ENCODE measurements at places on chromosomes 1 and 21.
A peak's percentile ranks its signal among the peaks of the same experiment; 100 is the strongest.

GRCh38 chr1:152739841-152740240 lies 18.0 kb upstream of the KPRP start:
- no peaks in the 10 kb centered on the region for H3K4me1 ChIP-seq
- H3K4me3 ChIP-seq = no peak overlapping the region
- DNase-seq = no peak
- no peaks in the 10 kb centered on the region for H3K36me3 ChIP-seq

- DNase-seq = no peak
- no peaks in the 10 kb centered on the region for H3K36me3 ChIP-seq
- H3K4me1 ChIP-seq = peaks cover 11% of the 10 kb centered on the region
- H3K27me3 ChIP-seq = peaks cover 66% of the 10 kb centered on the region
- H3K27ac ChIP-seq = no peak overlapping the region
Observed at GRCh38 chr1:34165422-34165921, 442 bp upstream of the CSMD2 start.

GRCh38 chr1:239617731-239618130 lies 231.4 kb downstream of the CHRM3 start:
- DNase-seq = no peak
- H3K27me3 ChIP-seq = no peaks in the 10 kb centered on the region
- H3K4me3 ChIP-seq = no peak overlapping the region
- no peaks in the 10 kb centered on the region for H3K36me3 ChIP-seq

- peaks cover 7% of the 10 kb centered on the region for H3K27me3 ChIP-seq
- H3K4me3 ChIP-seq = peak overlapping the region; percentile 86
- H3K4me1 ChIP-seq = peaks cover 20% of the 10 kb centered on the region
Observed at GRCh38 chr1:202967684-202968281, 726 bp upstream of the CYB5R1 start.

DNA sequence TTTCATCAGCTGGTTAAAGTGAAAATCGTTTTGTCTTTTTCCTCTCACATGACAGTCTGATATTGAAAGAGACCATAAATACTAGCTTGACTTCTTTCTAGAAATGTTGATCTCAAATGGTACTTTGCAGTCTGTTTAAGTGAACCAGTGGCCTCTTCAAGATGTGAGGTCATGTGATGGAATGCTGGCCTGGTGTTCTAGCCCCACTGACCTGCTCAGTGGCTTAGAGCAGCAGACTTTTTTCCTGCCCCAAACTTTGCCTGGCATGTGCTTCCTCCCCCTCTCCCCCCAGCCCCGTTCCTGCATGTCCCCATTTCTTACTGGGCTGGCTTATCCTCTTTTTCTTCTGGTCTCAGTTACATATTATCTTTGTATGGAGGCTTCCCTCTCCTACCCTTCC lies 34.3 kb downstream of the ZYG11A start:
- no peak overlapping the region for H3K27ac ChIP-seq
- DNase-seq = no peak
- no peaks in the 10 kb centered on the region for H3K4me1 ChIP-seq
- no peaks in the 10 kb centered on the region for H3K36me3 ChIP-seq

GRCh38 chr1:30977105-30977504 lies 68.5 kb upstream of the SDC3 start:
- peaks cover 48% of the 10 kb centered on the region for H3K4me1 ChIP-seq
- peaks cover 75% of the 10 kb centered on the region for H3K36me3 ChIP-seq

DNA sequence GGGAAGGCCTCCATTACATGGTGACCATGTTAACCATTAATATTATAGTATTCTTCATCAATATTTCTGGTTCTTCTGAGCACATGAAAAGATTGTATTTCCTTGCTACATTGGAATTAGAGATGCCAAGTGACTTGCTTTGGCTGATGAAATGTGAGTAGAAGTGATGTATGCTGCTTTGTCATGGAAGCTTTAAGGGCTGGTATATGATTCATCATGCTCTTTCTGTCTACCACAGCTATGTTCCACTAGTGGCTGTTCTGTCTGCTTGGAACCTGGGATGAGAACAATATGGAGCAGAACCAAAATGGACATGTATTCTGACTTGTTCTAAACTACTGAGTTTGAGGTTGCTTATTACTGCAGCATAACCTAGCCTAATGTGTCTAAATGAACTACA lies 163.3 kb downstream of the TM2D1 start:
- H3K36me3 ChIP-seq = no peaks in the 10 kb centered on the region
- no peak overlapping the region for H3K4me3 ChIP-seq
- no peak for DNase-seq
- no peaks in the 10 kb centered on the region for H3K27me3 ChIP-seq
- H3K4me1 ChIP-seq = no peaks in the 10 kb centered on the region

DNA sequence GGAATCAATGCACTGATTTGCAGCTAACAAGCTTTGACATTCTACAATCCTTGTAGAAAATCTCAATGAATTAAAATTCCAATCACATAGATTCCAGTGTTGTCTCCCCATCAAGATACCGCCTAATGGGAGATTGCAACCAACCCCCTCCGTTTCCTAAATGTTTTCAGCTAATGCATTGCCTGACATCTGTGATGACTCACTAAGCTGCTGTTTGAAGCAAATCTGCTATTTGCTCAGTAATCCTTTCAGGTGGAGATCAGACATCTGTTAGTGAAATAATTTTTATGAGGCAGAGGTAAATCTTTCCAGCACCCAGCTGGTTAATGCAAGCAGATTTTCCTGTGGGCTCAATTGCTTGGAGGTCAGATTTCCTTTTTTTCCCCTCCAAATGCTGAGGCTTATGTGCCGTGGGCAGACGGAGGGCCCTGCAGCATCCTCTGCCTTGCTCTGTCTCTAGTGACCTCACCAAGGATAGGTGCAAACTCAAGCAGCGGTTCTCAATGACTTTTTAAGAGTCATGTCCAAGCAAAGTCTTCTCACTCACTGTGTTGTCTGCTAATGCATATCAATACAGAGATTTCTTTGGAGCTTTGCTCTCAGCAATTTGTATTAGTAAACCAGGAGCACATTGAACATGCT lies 91.1 kb upstream of the RAB3GAP2 start:
- H3K36me3 ChIP-seq = no peaks in the 10 kb centered on the region
- H3K4me3 ChIP-seq = no peak overlapping the region
- H3K4me1 ChIP-seq = no peaks in the 10 kb centered on the region
- no peak for DNase-seq
- no peak overlapping the region for H3K27ac ChIP-seq
- H3K27me3 ChIP-seq = peaks cover 4% of the 10 kb centered on the region

DNA sequence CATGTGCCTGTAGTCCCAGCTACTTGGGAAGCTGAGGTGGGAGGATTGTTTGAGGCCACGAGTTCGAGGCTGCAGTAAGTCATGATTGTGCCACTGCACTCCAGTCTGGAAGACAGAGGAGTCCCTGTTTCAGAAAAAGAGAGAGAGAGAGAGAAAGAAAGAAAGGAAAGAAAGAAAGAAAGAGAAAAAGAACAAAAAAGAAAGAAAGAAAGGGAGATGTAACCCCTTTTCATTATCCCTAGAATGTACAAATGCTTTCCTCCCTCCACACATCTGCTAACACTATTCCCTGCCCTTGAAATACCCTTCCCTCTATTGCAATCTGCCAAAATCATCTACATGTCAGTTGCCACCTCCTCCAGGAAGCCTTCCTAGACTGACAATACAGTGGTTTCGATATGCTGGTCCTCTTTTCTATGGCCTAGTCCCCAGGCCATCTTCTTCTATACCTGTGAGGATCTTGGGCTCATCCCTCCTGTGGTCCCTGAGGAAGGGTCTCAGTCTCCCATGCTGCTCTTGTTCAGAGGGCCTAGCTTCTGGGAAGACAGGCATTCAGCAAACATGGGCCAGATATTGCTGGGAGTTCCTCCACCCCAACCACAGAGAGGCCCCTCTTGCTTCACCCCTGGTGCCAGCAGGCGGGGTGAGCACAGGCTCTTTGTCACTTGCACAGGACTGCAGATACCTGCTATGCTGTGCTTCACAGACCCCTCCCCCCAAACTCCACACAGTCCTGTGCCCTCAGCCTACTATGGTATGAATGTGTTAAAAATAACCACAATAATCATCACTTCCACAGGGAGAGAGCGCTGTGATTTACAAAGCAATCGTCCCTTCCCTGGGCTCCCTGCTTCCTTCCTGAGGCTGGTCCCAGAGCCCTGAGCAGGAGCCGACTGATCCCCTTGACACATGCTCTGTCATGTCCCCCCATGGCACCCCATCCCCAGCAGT lies 14.1 kb downstream of the ADGRB2 start:
- H3K36me3 ChIP-seq = no peaks in the 10 kb centered on the region
- H3K27ac ChIP-seq = no peak overlapping the region
- H3K4me3 ChIP-seq = no peak overlapping the region
- peaks cover 3% of the 10 kb centered on the region for H3K27me3 ChIP-seq

DNA sequence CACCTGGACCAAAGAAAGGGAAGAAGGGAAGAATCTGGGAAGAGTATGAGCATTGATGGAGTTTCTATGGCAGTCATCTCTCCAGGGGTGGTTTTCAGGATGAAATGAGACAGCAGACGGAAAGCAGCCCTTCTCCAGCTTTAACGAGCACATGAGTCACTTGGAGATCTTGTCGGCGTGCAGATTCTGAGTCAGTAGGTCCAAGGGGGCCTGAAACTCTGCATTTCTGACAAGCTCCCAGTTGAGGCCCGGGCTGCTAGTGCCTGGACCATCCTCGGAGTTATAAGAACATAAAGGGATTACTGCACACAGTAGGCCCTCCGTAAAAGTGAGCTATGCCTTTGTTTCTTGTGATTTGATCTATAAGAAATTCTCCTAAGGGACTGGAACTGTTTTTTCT lies 17.6 kb downstream of the HSPG2 start:
- DNase-seq = no peak
- no peaks in the 10 kb centered on the region for H3K4me1 ChIP-seq
- H3K27ac ChIP-seq = no peak overlapping the region
- no peaks in the 10 kb centered on the region for H3K27me3 ChIP-seq
- H3K36me3 ChIP-seq = no peaks in the 10 kb centered on the region
- H3K4me3 ChIP-seq = no peak overlapping the region

DNA sequence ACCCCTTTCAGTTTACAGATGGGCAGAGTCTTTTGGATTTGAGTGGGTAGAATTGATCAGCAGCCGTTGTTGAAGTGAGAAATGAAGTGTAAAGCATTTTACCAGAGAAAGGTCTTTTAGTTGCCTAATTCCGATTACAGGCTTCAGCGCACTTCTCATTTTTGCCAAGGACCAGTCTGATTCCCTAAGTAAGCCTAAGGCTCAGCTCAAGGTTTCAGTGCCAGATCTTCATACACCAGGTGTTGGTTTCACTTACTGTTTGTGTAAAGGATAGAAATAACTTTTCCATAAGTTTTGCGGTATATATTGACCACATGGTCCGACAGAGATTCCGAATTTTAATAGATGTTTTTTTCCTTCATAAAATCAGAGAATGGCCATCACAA lies 83.9 kb upstream of the BMP8A start:
- H3K36me3 ChIP-seq = peaks cover 15% of the 10 kb centered on the region
- no peak for DNase-seq
- no peaks in the 10 kb centered on the region for H3K27me3 ChIP-seq

DNA sequence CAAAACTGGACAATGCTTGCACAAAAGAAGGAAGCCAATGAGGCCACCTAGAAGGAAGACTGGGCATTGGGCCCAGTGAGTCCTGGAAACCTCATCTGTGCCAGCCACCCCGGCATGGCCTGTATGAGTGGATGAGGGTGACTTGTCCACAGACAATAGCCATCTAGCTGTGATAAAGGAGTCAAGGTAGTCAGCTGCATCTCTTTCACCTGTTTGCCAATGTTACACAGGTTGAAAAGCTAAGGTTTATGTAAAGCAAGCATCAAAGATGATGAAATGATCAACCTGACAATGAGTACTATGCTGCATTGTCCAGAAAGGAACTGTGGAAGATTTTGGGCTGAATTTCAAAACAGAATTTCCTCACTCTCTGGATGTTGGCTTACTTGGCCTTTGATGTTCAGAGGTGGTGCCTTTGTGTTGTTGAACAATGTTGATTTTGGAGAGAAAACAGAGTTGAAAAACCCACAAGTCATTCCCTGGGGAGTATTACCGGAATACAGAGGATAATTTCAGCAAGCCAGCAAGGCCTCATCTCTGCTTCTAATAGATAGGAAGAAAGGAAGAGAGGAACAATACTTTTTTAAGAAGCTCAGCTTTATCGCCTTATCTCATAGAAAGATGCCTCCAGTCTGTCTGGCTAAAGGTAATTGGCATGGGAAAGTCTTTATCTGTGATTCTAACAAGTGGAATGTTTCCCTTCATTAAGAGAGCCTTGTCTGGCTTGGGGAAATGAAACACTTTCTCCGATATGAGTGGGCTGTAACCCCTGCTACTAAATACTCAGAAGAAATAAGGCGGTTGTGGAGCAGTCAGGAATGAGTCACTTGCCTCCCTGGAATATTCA lies 11.4 kb upstream of the SELE start:
- no peaks in the 10 kb centered on the region for H3K36me3 ChIP-seq
- H3K27me3 ChIP-seq = peaks cover 18% of the 10 kb centered on the region
- no peaks in the 10 kb centered on the region for H3K4me1 ChIP-seq
- H3K27ac ChIP-seq = no peak overlapping the region

GRCh38 chr21:35329940-35330660 lies 281.0 kb upstream of the RUNX1 start:
- no peaks in the 10 kb centered on the region for H3K27me3 ChIP-seq
- H3K4me1 ChIP-seq = peaks cover 56% of the 10 kb centered on the region
- no peak overlapping the region for H3K27ac ChIP-seq
- H3K36me3 ChIP-seq = peaks cover 10% of the 10 kb centered on the region

DNA sequence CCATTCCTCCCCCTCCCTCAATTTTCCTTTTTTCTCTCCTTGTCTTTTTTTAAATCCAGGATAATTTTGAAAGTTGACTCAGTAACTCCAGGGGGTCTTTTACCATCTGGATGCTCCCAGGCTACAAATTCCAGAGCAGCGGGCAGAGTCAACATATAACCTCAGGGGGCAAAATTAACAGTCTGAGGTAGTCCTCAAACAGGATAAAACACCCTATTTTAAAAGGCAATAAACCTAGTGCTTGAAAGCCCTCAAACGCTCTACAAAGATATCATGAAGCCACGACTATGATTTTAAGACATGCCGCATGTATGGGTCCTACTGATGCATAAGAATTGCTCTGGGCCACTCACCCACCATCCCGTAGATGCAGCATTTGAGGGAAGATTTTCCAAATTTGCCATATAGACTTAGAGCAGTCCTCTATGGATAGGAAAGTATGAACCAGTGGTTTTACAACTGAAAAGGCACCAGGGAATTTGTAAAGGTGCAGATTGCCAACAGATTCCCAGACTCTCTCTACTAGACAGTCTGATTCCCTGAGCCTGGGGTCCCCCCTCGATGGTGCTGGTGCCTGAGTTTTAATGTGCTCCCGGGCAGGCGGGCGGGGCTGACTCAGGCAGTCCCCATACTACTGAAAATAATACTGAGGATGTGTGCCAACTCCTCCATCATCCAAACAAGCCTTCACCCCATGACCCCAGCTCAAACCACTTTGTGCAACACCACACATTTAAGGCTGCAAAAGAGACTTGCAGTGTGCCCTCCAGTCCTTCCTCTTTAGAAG lies 37.2 kb downstream of the PTPN14 start:
- H3K27me3 ChIP-seq = no peaks in the 10 kb centered on the region
- no peak overlapping the region for H3K27ac ChIP-seq
- no peak overlapping the region for H3K4me3 ChIP-seq
- peaks cover 43% of the 10 kb centered on the region for H3K4me1 ChIP-seq

GRCh38 chr1:31523769-31524168 lies 52.5 kb upstream of the TINAGL1 start:
- H3K4me3 ChIP-seq = no peak overlapping the region
- no peak for DNase-seq
- no peaks in the 10 kb centered on the region for H3K36me3 ChIP-seq
- H3K27me3 ChIP-seq = peaks cover 17% of the 10 kb centered on the region
- H3K27ac ChIP-seq = no peak overlapping the region
